ENCODE measurements at places on chromosomes 3 and 15.

DNA sequence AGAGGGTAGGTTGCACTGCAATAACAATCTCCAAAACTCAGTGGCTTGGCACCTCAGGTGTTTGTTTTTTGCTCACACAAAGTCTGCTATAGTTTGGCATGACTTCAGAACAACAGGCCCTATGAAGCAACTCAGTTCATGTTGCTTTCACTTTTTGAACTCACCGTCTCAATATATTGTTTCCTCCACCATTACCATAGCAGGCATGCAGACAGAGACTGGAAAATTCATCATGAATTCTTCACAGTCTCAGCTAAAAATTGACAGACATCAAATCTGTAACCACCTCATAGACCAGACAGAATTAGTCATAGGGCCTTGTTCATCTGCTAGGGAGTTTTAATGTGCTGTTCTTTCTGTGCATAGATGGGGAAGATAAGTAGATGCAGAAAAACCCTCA is 161.4 kb upstream of the POU1F1 start:
- H3K4me3 ChIP-seq = no peak overlapping the region
- H3K27ac ChIP-seq = no peak overlapping the region
- H3K27me3 ChIP-seq = no peaks in the 10 kb centered on the region
- no peak for DNase-seq
- no peaks in the 10 kb centered on the region for H3K36me3 ChIP-seq

GRCh38 chr3:113096188-113096892 is 105.6 kb downstream of the GTPBP8 start:
- no peaks in the 10 kb centered on the region for H3K4me1 ChIP-seq
- no peak for DNase-seq
- no peaks in the 10 kb centered on the region for H3K36me3 ChIP-seq

DNA sequence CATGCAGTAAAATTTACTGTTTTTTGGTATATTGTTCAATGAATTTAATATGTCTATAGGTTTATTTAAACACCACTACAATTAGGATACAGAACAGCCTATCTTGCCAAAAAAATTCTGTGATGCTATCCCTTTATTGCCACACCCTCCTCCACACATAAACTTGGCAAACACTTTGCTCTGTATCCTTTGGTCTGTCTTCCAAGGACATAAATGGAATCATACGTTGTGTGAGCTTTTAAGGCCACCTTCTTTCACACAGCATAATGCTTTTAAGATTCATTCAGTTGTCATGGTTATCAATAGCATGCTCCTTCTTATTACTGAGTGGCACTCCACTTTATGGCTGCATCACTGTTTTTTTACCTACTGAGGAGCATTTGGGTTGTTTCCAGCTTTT is 71.5 kb downstream of the CERS3 start:
- H3K4me3 ChIP-seq = no peak overlapping the region
- H3K4me1 ChIP-seq = no peaks in the 10 kb centered on the region
- H3K27me3 ChIP-seq = no peaks in the 10 kb centered on the region
- no peak overlapping the region for H3K27ac ChIP-seq
- H3K36me3 ChIP-seq = no peaks in the 10 kb centered on the region

DNA sequence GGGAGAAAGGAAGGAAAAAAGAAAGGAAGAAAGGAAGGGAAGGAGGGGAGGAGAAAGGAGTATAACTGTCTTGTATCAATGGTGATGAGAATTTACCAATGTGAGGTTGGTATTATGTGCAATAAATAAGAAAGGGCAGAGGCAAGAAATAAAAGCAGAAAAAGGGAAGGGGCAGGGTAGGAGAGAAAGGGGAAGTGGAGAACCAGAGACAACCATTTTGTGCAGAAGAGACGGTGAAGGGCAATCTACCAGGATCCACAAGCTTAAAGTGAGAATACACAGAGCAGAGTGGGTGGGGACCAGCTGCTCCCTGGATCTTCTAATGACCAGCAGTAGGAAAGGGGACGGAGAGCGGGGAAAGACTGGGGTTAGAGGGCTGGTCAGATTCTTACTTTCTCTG is 106.9 kb upstream of the SLCO2A1 start:
- no peaks in the 10 kb centered on the region for H3K36me3 ChIP-seq
- no peak for DNase-seq
- H3K4me3 ChIP-seq = no peak overlapping the region

DNA sequence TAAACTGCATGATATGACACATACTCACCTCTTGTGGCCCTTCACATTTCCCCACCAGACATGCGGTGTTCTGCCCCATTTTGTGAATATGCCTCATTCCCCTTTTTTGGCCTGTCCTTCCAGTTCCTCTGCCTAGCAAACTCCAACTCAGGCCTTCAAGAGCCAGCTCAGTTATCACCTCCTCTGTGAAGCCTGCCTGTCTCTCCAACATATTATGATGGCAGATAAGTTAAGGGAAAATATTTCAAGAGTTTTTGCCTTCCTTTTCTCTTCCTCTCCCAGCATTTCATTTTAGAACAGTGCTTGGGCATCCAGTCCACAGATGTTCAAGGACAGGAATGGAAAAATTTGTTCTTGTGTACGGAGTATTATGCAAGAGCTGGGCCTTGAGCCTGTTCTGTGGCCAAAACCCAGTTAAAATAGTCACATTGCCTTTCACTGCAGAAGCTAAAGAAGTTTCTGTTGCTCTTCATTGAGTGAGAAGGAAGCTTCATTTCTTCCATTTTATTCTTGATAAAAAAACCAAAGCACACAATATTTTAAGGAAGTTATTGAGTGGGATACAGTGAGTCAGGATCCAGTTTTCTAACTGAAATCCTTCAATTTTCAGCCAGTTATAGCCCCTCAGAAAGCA is 192.0 kb downstream of the GHSR start:
- no peak for DNase-seq
- H3K36me3 ChIP-seq = peaks cover 6% of the 10 kb centered on the region
- H3K4me1 ChIP-seq = peaks cover 69% of the 10 kb centered on the region
- no peaks in the 10 kb centered on the region for H3K27me3 ChIP-seq

GRCh38 chr15:63076714-63077046 is 34.1 kb downstream of the TPM1 start:
- peaks cover 2% of the 10 kb centered on the region for H3K36me3 ChIP-seq
- H3K4me1 ChIP-seq = peaks cover 23% of the 10 kb centered on the region
- H3K27ac ChIP-seq = no peak overlapping the region
- H3K27me3 ChIP-seq = no peaks in the 10 kb centered on the region
- DNase-seq = no peak

DNA sequence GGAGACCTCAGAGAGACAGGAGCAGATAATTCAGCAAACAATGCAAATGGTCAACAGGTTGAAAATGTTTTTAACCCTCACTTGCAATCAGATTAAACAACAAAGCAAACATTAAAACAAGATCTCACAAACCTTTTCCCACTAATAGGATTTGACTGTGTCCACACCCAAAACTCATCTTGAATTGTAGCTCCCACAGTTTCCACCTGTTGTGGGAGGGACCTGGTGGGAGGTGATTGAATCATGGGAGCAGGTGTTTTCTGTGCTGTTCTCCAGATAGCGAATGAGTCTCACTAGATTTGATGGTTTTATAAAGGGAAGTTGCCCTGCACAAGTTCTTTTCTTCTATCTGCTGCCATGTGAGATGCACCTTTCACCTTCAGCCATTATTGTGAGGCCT is 1.3 kb upstream of the LYSMD4 start:
- no peaks in the 10 kb centered on the region for H3K27me3 ChIP-seq
- no peak overlapping the region for H3K27ac ChIP-seq
- DNase-seq = no peak
- H3K4me3 ChIP-seq = no peak overlapping the region
- H3K4me1 ChIP-seq = peaks cover 20% of the 10 kb centered on the region
- no peaks in the 10 kb centered on the region for H3K36me3 ChIP-seq

GRCh38 chr3:132800958-132801357 is 78.7 kb upstream of the NPHP3 start:
- no peak overlapping the region for H3K4me3 ChIP-seq
- no peak for DNase-seq
- no peaks in the 10 kb centered on the region for H3K36me3 ChIP-seq
- H3K27me3 ChIP-seq = no peaks in the 10 kb centered on the region

DNA sequence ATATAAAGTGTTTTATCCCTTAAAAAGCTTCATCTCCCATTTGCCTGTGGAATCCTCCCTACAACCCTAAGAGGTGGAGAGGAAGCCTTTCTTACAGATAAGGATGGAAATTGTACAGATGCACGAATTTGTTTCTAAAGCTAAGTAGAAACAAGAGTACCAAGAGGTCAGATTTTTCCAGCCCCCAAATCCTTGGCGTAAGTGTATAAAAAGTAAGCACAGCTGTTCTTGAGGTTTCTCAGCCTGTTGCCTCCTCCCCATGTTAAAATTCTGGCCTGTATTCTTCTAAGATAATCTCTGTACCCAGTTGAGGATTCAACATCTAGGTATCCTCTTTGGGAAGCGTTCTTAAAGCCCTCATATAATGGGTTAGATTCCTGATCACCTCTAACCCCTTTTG is 34.9 kb downstream of the RAB7A start:
- H3K36me3 ChIP-seq = no peaks in the 10 kb centered on the region
- no peaks in the 10 kb centered on the region for H3K27me3 ChIP-seq
- no peak for DNase-seq
- peaks cover 4% of the 10 kb centered on the region for H3K4me1 ChIP-seq
- H3K4me3 ChIP-seq = no peak overlapping the region
- H3K27ac ChIP-seq = no peak overlapping the region

DNA sequence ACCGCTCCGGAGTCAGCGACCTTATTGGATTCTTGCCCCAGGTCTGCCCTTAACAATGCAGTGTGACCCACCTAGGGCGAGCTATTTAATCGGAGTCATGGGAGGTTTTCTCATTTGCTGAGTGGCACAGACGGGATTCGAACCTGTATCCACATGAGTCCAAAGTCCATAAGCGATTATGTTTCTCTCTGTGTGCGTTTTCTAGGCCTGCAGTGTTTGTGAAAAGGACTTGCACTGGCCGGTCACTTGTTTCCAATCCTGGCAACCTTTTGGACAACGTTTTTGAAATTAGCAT is 691 bp upstream of the HDGFL3 start:
- peak overlapping the region; percentile 50 for H3K27ac ChIP-seq
- peak overlapping the region; percentile 94 for H3K4me3 ChIP-seq
- no peaks in the 10 kb centered on the region for H3K27me3 ChIP-seq
- no peaks in the 10 kb centered on the region for H3K36me3 ChIP-seq

GRCh38 chr3:17982211-17982880 is 239.9 kb upstream of the TBC1D5 start:
- no peak overlapping the region for H3K4me3 ChIP-seq
- no peaks in the 10 kb centered on the region for H3K4me1 ChIP-seq
- no peak for DNase-seq
- H3K27me3 ChIP-seq = no peaks in the 10 kb centered on the region
- no peaks in the 10 kb centered on the region for H3K36me3 ChIP-seq

- no peaks in the 10 kb centered on the region for H3K27me3 ChIP-seq
- peak overlapping the region; percentile 49 for H3K27ac ChIP-seq
- H3K4me3 ChIP-seq = no peak overlapping the region
- H3K4me1 ChIP-seq = peaks cover 3% of the 10 kb centered on the region
- no peaks in the 10 kb centered on the region for H3K36me3 ChIP-seq
Observed at GRCh38 chr3:182920515-182921084, 59.7 kb downstream of the DCUN1D1 start.
